ENCODE measurements at places on chromosomes 1 and 21.

DNA sequence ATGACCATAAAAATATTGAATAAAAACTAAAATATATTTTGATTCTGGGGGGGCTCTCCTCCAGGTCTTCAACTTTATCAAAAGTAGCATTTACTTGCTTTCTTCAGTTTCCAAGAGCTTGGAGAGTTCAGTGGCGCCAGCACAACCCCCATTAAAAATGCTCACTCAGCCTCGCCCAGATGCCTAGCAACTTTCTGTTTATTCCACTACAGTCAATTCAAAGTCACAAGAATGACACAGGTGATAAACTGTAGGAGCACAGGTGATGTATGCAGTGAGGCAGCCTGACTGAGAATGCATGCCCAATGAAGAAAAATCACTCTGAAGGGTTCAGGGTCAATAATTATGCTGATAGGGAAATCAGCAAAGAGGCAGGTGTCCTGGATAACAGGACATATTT is 159.4 kb upstream of the ATP1B1 start:
- no peak for DNase-seq

GRCh38 chr21:33775100-33775828 is 133.0 kb downstream of the ITSN1 start:
- DNase-seq: no peak

DNA sequence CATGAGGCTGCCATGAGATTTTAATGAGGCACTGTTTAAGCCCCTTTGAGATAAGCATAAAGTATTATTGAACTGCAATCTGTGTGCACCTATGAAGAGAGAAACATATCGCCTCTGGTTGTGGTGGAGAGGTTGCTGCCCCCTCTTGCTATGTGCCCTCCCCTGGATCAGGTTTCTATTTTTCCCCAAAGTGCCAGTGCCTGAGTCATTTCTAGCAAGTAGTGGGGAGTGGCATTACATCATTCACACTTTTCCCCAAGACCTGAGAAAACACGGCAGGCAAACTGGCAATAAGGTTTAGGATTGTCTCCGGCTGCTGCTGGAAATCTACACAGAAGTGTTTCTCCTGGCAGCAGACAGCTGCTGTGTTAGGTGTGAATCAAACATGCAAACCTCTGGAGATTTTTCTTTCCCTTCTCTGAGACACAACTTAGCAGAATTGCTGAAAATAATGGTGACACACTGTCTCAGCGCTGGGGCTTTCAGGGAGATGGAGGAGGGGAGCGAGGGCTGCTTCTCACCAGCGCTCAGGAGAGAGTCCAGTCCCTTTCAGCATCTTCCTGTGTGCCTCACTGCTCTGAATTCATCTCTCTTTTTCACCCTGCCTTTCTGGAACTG is 13.7 kb upstream of the RGS16 start:
- no peak for DNase-seq

DNA sequence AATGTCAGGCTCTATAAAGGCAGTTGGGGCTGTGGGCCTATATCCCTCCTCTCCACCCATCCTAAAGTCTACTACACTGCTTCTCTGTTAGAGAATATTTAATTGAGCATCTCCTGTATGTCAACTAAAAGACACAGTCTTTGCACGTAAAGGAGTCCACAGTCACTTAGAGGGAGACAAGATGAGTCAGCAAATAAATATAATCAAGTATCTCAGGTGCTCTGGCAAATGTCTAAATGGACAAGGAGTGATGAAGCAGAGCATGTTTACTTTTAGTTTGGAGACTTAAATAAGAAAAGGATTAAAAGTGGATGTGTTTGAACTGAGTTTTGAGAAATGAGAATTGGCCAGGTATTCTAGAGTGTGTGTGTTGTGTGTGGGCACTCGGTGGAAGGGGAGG is 41.8 kb upstream of the RAP1A start:
- no peak for DNase-seq

DNA sequence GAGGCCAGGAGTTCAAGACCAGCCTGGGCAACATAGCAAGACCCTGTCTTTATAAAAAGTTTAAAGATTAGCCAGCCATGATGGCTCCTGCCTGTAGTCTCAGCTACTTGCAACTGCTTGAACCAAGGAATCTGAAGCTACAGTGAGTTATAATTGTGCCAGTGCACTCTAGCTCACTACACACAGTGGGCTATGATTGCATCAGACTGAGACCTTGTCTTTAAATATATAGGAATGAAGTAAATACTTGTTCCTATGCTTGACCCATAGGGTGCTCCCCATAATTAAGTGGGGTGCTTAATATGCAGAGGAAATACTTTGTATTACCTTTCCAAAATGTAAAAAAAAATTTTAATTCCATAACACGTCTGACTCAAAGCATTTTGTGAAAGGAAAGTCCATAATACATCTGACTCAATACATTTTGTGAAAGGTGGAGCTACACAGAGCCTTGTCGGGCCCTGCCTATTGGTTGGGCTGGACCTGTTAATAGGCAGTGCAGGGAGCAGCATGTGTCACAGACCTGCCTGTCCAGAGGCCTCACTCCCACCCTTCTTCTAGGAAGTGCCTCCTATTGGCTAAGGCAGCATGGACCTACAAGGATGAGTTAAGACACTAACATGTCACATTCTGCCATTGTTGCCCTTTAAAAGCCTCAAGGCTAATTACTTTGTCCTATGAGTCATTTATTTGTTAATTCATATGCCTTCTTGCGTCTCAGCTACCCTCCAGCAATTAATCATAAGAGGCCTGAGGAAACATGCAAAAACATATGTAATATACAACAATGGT is 33.6 kb downstream of the CD58 start:
- DNase-seq: no peak

DNA sequence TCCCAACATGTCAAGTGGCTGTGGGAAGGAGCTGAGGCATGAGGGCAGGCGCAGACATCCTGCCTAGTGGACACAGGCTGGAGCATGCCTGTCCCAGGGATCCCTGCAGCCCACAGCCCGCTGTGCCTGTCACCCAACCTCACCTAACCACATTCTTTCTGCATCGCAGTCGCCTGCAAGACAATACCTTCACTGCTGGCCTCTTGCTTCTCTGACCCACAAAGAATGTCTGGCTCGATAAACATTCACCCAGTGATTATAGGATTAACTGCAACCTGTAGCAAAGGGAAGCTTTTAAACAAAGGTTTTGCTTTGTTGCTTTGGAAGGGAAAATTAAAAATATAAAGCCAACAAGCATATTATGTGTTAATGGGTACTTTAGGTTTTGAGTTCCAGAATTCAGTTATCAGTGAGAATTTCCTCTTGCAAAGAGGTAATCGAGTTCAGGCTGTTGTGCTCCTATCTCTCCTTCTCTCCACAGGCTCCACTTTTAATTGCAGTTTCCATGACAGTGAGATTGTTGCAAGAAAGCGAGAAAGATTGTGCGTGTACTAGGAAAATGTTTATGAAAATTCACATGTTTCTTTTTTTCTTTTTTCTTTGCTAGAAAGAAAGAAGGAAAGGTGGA is 40.0 kb upstream of the ZNF648 start:
- no peak for DNase-seq

- DNase-seq: peak; percentile 10
Measured at GRCh38 chr1:214123061-214123784, 135.4 kb downstream of the PROX1 start.

GRCh38 chr1:236075848-236076247 is 11.0 kb upstream of the NID1 start:
- no peak for DNase-seq

DNA sequence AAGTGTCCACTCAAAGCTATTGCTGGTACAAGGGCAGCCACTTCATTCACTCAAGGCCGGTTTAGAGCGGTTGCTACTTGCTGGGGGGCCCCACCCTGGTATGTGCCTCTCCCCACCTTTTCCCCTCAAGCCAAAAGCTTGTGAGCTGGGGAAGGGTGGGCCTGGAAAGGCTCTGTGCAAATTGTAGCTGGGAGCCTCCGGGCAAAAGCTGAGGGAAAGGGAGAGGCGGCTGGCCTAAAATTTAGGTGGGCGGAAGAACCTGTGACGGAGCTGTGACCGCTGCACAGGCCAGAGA is 306 bp upstream of the SH3D21 start:
- DNase-seq: no peak

DNA sequence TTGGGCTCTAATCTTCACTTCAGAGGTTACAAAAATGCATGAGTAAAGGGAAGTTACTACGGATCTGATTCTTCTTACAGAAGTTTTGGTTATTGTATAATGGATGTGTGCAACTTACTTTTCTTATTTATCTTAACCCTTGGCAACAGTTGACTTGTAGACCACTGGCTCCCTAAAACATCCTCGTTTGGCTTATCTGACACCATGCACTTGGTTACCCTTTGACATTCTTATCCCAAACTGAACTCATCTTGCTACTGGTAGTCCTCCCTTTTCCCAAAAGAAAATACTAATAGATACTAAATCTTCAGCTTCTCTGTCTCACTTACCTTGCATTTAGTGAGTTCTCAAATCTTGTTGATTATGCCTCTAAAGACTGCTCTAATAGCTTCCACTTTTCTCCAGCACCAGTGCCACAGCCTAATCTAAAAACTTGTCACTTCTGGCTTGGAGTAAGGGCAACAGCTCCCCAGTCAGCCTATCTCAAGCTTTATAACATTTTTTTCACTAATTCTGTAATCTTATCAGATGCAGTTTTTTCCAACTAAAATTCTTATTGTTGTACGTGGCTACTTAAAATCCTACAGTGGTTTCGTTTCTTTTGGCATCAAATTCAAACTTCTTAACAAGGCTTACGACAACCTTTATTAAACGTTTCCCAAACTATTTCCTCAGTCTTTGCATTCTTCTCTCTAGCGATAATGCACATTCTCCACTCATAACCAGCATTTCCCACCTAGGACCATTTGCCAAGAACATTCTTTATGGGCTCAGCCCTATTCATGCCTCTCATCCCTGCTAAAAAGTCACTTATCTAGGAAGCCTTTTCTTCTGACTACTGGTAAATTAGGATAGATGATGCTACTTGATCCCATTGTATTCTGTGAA is 204.2 kb downstream of the KCNT2 start:
- no peak for DNase-seq

GRCh38 chr1:91201176-91201575 is 179.3 kb upstream of the ZNF644 start:
- no peak for DNase-seq

GRCh38 chr1:30523055-30524020 is 200.0 kb downstream of the MATN1 start:
- DNase-seq: no peak

GRCh38 chr21:26614251-26614650 is 41.2 kb upstream of the CYYR1 start:
- DNase-seq: no peak

DNA sequence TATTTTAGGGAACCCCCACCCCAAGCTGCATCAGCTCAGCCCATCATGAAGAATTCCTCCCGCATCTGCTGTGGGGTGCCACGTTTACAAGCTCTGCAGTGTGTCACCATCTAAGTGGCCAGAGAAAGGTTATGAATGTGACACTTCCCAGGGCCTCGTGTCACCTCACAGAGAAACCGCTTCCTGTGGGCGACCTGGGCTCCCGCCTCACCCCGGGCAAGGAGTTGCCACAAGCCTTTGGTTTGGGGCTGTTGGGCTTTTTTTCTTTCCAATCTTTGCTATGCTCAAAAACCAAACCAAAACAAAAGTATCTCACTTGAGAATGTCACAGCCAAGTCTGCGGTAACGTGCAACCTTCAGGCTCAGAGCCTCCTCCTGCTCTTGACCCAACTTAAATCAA is 82.1 kb upstream of the ARHGEF16 start:
- peak; percentile 19 for DNase-seq

GRCh38 chr21:32604464-32604863 is 7.7 kb downstream of the CFAP298 start:
- DNase-seq: no peak

- DNase-seq: no peak
Measured at GRCh38 chr1:154465621-154466195, 36.3 kb upstream of the TDRD10 start.

DNA sequence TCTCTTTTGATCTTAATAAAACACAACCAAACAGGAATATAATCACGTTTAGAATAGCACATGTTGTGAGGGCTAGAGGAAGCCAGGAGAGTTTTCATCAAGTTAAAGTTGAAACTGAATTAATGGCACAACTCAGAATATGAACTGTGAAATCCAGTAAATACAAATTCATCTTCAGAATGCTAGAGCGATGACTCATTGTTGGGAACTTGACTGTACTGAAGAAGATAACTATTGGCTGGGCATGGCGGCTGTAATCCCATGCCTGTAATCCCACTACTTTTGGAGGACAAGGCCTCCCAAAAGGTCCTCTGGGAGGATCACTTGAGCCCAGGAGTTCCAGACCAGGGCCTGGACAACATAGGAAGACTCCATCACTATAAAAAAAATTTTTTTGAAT is 8.8 kb downstream of the SYF2 start:
- no peak for DNase-seq

DNA sequence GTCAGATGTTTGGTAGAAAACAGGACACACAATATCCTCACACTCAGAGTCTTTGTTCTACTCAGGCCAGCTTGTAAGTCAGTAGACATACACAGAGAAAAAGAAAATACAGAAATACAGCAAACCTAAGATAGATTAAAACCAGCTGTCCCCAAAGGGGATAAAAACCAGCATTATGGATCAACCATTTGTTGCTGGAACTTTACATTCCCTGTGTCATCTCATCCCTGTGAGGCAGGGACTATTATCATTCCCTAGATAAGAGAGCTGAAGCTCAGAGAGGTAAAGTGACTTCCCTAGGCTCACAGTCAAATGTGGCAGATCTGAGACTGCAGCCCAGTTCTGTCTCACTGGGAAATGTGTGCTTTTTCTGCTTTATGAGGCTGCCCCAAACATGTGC is 80.7 kb downstream of the DMRTA2 start:
- no peak for DNase-seq

DNA sequence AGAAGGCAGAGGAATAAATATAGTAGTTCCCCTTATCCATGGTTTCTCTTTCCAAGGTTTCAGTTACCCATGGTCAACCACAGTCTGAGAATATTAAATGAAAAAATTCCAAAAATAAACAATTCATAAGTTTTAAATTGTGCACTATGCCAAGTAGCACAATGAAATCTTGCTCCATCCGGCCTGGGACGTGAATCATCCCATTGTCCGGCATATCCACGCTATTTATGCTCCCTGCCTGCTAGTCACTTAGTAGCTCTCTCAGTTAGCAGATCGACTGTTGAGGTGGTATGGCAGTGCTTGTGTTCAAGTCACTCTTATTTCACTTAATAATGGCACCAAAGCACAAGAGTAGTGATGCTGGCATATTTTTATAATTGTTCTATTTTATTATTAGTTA is 58.6 kb upstream of the ARHGAP29 start:
- DNase-seq: no peak

- DNase-seq: no peak
Measured at GRCh38 chr1:218717575-218717974, 372.4 kb downstream of the TGFB2 start.

GRCh38 chr1:105608713-105609112 is 1447.8 kb upstream of the PRMT6 start:
- DNase-seq: no peak

- DNase-seq: no peak
Measured at GRCh38 chr1:37305108-37305507, 169.3 kb upstream of the ZC3H12A start.

- DNase-seq: no peak
Measured at GRCh38 chr1:224745394-224745793, 129.3 kb downstream of the CNIH3 start.

DNA sequence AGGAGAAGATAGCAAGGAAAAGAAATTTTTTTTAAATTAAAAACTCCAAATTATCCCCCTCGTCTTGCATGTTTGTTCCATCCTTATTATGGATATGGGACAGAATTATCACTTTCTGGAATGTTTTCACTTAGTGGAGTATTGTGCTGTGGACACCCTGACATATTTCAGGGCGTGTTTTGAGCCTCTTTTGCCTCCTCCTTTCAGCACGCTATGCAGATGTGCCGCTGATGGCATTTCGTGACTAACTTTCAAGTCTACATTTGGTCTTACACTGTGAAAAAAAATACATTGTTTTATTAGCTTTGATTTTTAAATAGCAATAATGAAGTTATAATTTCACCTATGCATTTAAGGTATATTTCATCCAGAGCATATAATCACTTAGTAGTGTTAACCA is 738.7 kb downstream of the LTN1 start:
- no peak for DNase-seq

All from activated CD4-positive, alpha-beta T cell treated with anti-CD3 and anti-CD28 coated beads, Interleukin-2, amount 50 U/mL, for 48 hours (primary cell).